Stimulated activated CD4-positive, alpha-beta T cell treated with anti-CD3 and anti-CD28 coated beads, TNF-alpha, amount 100 ng/mL, for 24 hours (primary cell): ENCODE measurements at places on chromosomes 11 and 22.

- no peak for DNase-seq
Observed at GRCh38 chr11:126716456-126717083, 284.0 kb downstream of the KIRREL3 start.

DNA sequence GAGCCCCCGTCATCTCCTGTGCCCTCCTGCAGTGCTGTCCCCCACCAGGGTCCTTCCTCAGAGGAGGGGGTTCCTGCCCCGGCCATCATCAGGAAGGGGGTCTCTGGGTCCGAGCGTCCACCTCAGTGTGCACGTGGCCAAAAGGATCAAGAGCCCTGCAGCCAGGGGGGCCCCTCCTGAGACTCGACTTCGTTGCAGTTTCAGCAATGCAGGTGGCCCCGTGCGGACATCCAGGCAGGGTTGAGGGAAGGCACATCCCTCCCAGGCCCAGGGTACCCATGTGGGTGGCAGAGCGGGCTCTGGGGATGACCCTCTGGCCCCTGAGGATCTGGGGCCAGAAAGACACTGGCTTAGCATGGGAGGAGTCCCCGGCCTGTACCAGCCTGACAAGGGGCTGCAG, 41.3 kb downstream of the LRP5 start:
- DNase-seq: no peak

DNA sequence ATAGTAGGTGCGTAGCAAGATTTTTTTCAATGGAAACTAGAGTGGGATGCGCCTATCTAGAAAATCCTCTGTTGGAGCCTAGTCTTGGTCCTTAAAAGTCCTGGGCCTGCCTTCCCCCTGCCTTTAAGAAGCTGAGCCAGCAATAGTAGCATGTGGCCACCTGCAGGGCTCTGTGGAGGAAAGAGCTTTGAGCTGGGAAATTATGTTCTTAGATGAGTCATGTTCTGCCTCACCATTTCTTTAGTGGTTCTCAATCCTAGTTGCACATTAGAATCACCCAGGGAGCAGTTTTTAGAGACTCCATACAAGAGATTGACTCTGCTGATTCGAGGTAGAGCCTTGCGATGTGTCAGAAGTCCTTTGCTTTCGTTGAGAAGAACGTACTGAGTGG, 133.5 kb downstream of the COMMD9 start:
- no peak for DNase-seq

GRCh38 chr11:12182302-12182675, 71.9 kb downstream of the MICAL2 start:
- DNase-seq: no peak

GRCh38 chr11:68028802-68029545, 1.5 kb upstream of the NDUFS8 start:
- DNase-seq: no peak

DNA sequence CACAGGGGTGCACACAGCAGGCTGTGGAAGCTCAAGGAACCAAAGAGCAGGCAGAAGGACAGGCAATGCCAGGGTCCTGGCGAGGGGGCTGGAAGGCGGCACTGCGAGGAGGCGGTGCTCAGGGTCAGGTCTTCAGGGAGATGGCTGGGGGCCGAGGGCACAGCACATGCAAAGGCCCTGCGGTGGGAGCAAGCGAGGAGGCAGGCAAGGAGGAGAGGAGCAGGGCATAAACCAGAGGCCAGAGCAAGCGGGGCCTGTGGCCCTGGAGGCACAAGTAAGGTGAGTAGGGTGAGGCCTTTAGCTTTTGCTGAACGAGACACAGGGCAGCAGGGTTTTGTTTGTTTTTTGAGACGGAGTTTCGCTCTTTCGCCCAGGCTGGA, 126.9 kb downstream of the ARHGAP8 start:
- no peak for DNase-seq

- DNase-seq: no peak
Observed at GRCh38 chr22:42007922-42008321, 9.3 kb downstream of the WBP2NL start.

DNA sequence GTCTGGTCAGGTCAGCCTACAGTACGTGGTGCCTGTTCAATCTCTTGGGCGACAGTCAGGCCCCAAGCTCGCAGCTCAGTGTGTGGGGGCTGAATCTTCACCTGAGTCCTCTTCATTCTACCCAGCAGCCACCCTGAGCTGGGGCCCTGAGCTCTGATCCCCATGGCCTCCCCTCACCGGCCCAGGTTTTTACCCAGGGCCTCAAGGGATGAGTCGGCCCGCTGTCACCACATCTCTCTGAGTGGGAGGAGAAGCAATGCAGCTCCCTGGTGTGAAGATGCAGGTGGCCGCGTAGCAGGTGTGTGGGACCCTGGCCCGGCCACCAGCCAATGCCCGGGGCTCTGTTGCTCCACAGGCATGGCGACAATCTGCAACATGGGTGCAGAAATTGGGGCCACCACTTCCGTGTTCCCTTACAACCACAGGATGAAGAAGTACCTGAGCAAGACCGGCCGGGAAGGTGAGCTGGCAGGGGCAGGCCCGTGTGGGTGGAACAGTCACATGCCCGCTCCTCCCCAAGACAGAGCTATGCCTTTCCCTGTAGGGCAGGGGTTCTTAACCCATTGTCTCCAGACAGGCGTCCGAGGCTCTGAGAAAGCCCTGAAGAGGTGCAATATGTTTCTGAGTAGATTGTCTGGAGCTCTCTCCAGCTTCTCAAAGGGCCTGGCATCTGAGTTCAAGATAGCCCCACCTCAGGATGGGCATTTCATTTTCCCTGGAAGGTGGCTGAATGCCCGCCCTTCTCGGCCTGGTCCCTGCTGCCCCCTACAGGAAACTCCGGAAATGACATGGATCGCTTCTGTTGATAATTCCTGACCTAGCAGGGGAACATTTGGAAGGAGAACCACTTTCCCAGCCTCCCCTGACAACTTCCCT, 26.9 kb downstream of the POLR3H start:
- no peak for DNase-seq

DNA sequence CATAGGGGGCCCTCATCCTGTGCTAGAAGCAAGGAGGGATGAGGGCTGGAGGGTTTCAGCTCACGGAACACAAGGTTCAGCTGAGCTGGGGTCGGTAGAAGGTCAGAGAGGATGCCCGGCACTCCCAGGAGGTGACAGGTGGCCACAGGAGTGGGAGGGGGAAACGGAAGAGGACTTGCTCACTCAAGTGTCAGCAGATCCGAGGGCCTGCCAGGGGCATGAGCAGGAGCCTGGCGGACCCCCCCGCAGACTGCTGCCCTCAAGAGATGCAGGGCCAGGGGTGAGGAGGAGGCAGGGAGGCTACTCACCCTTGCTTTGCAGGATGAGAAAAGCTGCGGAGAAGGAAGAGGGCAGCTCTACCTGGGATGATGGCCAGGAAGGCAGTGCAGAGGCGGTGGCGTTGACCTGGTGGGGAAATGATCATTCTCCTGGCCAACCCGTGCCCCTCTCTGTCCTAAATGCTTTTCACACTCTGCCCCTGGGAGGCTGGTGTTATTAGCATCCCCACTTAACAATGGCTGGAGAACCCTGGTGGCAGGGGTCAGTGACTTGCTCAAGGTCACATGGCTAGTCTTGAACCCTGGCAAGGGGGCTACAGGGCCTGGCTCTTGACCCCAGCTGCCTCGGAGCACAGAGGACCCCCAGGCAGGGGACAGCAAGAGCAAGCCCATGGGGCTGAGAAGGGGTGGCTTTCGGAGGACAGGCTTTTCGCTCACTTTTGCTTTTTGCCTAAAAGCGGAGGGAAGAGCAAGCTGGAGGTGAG, 30.1 kb upstream of the CSNK1E start:
- no peak for DNase-seq

- no peak for DNase-seq
Observed at GRCh38 chr11:32326522-32326921, 108.8 kb downstream of the WT1 start.

DNA sequence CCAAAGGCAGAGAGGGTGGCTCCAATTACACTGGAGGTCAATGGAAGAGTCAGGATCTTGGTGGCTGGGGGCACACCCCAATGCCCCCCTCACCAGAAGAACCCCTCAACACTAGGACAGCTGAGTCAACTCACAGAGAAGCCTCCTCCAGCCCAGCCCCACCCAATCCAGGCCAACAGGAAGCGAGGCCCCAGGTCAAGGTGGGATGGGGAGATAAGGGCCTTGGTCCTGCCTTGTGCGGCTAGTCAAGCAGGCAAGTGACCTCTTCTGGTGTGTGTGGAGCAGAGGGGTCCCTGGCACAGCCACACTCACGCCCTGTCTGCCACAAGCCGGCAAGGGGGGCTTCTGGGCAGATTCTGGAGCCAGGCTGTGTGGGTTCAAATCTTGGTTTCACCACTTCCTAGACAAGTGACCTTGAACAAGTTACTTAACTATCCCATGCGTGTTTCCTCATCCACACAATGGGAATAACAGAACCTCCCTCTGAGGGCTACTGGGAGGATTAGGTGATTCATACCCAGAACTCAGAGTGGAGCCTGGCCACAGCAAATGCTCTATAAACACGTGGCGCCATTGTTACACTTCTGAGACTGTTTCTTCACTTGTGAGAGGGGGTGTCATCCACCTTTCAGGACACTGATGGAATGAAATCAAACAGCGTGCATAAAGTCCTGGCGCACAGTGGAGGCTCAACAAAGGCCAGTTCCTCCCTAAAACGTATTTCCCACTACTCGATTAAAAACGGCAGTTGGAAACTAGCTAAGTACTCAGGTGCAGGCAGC, 3.2 kb downstream of the TTLL12 start:
- no peak for DNase-seq

GRCh38 chr22:46051646-46052045, 74.7 kb upstream of the WNT7B start:
- no peak for DNase-seq

DNA sequence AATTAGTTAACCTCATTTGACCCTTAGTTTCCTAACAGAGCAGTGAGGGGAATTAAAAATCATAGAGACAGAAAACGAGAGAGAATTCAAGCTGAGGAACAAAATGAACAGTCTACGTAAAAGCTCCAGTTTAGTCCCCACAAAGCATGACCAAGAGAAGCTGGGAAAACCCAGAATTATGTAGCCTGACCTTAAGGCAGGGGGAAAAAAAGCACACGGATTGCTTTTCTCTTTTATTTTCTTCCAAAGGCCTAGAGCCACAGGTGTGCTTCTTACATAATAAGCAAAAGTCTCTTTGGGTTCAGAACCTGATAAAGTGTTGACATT, 514 bp upstream of the AMBRA1 start:
- no peak for DNase-seq

DNA sequence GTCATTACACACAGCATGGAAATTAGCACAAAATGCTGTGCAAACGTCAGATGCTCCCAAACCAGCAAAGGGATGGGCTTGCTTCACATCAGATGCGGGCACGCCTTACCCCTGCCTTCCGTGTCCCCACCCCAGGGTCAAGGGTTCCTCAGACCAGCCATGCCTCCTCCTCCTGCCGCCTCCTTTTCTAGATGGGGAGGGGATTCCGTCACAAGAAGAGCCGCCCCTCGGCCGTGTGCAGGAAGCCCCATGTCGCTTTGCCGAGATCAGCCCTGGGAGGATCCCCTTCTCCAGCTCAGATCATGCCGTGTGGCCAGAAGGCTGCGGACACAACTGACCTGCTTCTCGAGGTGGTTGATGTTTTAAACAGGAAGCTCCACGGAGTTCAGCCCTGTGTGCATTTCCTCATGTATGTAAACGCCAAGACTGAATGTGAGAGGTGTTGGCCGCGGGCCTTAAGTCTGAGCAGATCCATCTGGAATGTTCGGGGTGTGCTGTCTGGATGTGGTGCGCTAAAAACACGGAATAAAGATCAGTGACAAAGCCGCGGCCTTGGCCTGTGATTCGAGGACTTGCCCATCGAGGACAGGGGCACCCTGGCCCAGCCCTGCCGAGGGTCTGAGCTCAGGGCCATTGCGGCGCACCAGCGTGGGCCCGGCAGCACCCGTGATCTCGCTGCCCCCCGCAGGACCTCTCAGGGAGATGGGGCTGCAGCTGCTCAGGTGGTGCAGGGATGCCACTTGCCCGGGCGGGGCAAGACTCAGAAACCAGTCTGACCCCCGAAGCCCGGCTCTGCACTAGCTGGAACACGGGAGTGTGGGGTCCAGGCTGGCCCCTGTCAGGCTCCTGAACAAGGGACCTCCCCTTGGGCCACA, 412.9 kb downstream of the TBC1D22A start:
- no peak for DNase-seq

- no peak for DNase-seq
Observed at GRCh38 chr11:65852508-65853245, 5.3 kb downstream of the CFL1 start.
